A549 treated with RU486 at 1 μM for 4 hours (cell line): ENCODE measurements at places on chromosomes 2 and 18. TPM values are rescaled to one million over a fixed set of nuclear protein-coding genes. Genes with fewer than 3 reads are reported as not detected.

The GLS gene
- total RNA-seq = 167 to 286 TPM (median 190 TPM) in 5 replicates

The CENPA gene
- 47.2 to 64.0 TPM (median 55.1 TPM) in 5 replicates for total RNA-seq

The CAPN10 gene
- total RNA-seq = 15.3 to 25.8 TPM (median 21.3 TPM) in 5 replicates

The CHAC2 gene
- total RNA-seq = 7.1 to 15.1 TPM (median 13.4 TPM) in 5 replicates

The GTF2A1L gene
- total RNA-seq = not detected in 5 replicates
